ENCODE measurements at places on chromosomes 12 and 14. TPM values are rescaled to one million over a fixed set of nuclear protein-coding genes. Genes with fewer than 3 reads are reported as not detected.

GRCh38 chr12:51915951-51916350, 8.6 kb downstream of the ACVRL1 start:
- DNase-seq, result no peak

DNA sequence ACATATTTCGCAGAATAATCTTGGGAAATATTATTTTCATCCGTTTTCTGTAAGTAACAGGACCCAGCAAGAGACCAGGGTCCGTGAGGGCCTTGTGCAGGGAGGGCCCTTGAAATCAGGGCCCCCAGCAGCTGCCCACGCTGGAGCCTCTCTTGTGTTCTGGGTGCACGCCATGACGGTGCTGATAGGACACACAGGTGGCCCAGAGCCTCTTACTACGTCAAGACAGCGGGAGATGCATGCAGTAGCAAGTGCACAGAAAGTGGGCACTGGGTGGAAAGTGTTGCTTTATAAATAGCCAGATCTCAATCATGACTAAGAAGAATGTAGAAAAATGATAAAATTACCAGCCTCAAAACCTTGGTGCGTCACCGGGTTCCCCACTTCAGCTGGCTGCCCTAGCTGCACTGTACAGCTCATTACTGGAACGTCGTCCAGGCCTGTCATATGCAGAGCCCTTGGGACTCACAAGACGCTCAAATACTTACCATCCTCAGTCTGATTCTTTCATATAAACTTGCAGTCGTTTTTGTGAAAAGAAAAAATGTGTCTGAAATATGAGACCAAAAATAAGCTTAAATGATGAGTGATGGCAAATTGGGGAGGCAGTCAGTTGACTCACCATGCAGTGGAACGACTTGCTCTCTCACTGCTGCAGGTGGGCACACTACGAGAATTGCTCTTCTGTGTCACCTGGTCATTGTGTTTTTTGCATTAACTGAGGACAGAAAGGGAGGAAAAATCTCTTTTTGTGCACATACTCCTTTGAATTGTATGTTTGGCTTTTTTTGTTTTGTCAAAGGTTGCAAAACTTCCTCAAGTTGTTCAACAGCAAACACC, 68.2 kb downstream of the DDX51 start:
- DNase-seq, result no peak

- no peak for DNase-seq
Observed at GRCh38 chr14:102738373-102739189, 38.7 kb upstream of the TRAF3 start.

DNA sequence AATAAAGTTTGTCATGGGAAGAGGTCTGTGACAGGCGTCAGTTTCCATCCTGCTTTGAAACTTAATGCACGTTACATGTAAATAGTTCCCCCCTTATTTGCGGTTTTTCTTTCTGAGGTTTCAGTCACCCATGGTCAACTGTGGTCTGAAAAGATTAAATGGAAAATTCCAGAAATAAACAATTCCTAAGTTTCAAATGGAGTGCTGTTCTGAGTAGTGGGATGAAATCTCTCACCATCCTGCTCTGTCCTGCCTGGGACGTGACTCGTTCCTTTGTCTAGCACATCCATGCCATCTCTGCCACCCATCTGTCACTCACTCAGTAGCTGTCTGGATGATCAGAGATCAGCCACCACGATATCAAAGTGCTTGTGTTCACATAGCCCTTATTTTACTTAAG, 51.3 kb upstream of the DICER1 start:
- no peak for DNase-seq

DNA sequence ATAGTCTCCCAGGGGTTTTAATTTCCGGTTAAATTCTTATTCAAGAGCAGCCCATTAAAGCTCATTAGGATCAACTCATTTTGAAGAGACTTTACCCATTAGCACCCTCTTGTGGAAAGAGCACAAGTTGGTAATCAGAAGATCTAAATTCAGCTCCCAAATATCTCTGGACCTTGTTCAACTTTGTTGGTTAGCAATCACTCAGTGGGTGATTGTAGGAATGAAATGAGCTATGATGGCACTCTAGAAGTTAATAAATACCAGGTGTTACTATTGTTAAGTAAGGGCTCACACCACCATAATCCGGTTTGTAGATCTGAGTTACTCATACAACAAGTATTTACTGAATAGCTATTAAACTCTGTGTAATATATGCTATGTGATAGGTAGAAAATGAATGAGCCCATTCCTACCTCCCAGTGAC, 42.9 kb downstream of the TRIP11 start:
- no peak for DNase-seq

GRCh38 chr14:100620255-100621100, 33.3 kb upstream of the BEGAIN start:
- DNase-seq, result no peak

DNA sequence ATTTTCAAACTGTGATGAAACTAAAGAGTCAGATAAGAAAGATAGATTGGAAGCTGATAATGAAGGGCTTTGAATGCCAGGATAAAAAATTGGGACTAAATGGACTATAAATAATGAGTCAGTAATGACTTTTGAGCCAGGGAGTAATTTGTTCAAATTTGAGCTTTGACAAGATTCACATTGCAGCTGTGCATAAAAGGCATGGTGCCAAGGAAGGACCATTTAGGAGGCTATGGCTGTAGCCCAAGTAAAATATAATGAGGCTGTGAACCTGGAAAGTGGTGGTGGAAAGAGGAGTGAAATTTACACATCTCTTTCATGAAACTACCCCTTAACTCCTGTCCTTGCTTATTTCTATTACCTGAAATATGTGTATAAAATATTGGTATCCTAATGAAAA, 218.5 kb downstream of the SLC6A15 start:
- DNase-seq, result no peak

DNA sequence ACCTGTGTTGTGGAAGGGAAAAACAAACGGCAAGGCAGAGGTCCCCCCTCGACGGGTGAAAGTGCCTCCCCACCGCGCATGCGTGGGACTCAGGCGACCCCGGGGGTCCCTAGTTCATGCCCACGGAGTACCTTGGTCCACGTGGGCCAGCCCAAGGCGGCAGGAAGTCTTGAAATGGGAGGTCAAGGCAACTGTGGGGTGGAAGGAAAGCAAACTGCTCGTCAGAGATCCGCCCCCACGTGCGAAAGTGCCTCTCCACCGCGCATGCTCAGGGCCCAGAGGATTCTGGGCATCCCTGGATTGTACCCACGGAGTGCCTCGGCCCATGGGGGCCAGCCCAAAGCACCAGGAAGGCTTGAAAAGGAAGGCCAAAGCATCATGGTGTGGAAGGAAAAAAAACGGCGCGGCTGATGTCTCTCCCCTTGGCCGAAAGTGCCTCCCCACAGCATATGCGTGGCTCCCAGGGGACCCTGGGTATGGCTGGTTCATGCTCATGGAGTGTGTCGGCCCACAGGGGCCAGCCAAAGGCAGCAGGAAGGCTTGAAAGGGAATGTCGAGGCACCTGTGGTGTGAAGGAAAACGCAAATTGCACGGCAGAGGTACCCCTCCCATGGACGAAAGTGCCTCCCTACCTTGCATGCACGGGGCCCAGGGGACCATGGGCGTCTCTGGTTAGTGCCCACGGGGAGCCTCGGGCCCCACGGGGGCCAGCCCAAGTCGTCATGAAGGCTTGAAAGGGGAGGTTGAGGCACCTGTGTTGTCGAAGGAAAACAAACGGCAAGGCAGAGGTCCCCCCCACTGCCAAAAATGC, 369.7 kb downstream of the ALG10 start:
- DNase-seq, result no peak

- DNase-seq, result peak; percentile 46
Observed at GRCh38 chr12:26135010-26135420, 10.2 kb upstream of the BHLHE41 start.

- no peak for DNase-seq
Observed at GRCh38 chr12:113860059-113860820, 105.9 kb downstream of the RBM19 start.

- no peak for DNase-seq
Observed at GRCh38 chr12:45615268-45615667, 114.2 kb upstream of the ARID2 start.

DNA sequence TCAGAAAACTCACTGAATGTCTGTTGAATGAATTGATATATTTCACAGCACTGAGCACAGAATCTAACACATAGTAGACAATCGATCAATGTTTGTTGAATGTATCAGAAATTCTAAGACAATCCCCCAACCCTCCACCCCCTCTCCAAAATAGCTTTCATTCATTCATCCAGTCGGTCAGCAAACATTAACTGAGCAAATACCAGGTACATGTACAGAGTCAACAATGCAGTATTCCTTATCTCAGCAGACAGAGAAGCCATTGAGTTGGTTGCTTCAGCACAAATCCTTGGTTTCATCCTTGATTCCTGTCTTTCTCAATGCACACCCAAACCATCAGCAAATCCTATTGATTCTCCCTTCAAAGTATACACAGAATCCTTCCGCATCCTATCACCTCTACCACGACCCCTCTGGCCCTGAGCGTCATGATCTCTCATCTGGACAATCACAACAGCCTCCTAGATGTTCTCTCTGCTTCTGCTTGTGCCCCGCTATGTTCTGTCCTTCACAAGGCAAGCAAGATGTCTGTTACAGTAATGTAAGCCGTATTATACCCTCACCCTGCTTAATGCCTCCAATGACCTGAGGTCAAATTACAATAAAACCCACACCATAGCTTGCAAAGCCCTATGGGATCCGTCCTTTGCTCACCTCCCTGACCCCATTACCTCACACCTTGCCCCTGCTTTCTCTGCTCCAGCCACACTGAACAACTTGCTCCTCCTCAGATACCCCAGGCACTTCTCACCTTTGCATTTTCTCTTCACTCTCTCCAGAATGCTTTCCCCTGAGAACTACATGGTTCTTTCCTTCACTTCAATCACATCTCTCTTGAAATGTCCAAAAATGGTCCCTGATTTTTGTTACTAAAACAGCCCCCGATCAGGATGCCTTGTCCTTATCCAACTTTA, 738.1 kb upstream of the TBX3 start:
- DNase-seq, result no peak

DNA sequence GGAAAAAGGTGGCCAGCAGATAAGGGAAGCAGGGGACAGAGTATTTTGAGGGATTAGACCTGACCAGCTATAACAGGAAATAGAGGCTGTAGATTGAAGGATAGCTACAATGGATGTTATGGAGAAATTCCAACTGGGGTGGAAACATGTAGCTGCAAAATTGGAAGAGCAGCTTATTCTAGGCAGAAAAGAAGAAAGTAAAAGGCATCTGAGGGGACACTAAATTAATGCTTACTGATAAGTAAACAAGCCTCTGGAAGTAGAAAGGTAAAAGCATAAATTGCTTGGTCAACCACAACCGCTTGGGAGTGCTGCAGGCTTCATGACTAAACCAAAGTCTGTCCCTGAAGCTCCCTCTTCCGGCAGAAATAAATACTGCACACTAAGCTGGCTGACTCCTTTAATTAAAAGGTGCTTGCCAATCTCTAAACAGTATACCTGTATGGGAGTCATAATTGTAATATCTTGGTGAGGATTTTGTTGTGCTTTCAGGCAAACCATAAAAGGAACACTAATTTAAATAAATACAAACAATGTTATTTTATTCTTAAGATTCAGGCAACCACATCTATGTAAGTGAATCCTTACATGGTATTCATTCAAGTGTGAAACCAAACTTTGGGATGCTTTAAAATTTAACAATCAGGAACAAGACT, 7.7 kb downstream of the UBC start:
- peak; percentile 74 for DNase-seq

GRCh38 chr14:99736603-99737371, 52.7 kb downstream of the CYP46A1 start:
- no peak for DNase-seq

GRCh38 chr14:101008631-101009336, 105.3 kb upstream of the RTL1 start:
- no peak for DNase-seq

DNA sequence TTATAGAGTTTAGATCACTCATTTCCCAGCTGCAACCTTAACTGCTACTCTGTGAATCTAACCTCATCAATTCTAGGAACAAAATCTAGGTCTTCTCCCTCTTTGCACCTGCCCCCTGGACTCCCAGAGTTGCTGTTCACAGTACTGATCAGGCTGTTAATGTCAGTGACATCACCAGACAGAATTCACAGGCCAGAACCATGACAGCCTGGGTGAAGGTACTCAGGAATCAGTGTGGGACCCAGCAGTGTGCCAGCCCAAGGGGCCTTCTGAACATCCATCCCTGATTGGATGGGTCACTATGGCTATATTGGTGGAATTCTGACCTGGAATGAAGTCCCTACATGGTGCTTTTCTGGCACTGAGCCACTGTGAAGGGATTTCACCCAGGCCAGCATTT, 72.8 kb downstream of the CLMN start:
- no peak for DNase-seq

DNA sequence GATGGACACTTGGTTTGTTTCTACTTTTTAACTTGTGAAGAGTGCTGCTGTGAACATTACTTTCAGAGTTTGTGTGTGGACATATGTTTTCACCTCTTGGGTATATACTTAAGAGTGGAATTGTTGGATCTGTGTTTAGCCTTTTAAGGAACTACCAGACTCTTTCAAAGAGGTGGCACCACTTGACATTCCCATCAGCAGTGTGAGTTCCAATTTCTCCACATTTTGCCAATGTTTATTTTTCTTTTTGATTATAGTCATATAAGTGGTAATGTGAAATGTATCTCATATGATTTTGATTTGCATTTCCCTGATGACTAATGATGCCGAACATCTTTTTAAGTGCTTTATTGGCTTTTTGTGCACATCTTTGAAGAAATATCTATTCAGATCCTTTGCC, 44.8 kb downstream of the ARHGAP5 start:
- DNase-seq, result no peak

Gene DUSP6
- 20.6 TPM for polyA plus RNA-seq

Gene LPAR5
- polyA plus RNA-seq, result 2.6 TPM

Gene MLEC
- polyA plus RNA-seq, result 31.2 TPM

Gene REM2
- polyA plus RNA-seq, result 0.40 TPM

Gene TAS2R7
- polyA plus RNA-seq, result not detected

Gene GPR84
- polyA plus RNA-seq, result 0.22 TPM

Gene FAM90A1
- polyA plus RNA-seq, result 0.23 TPM

Gene CCDC59
- polyA plus RNA-seq, result 72.5 TPM

All from ovary (tissue), 10 donors.